ENCODE measurements at places on chromosomes 7 and 10. TPM values are rescaled to one million over a fixed set of nuclear protein-coding genes. Genes with fewer than 3 reads are reported as not detected.

AKR1C4 gene
- total RNA-seq = 186 TPM

GDF2 gene
- 9.1 TPM for total RNA-seq

NKX6-2 gene
- total RNA-seq = not detected

EN2 gene
- not detected for total RNA-seq

DNA sequence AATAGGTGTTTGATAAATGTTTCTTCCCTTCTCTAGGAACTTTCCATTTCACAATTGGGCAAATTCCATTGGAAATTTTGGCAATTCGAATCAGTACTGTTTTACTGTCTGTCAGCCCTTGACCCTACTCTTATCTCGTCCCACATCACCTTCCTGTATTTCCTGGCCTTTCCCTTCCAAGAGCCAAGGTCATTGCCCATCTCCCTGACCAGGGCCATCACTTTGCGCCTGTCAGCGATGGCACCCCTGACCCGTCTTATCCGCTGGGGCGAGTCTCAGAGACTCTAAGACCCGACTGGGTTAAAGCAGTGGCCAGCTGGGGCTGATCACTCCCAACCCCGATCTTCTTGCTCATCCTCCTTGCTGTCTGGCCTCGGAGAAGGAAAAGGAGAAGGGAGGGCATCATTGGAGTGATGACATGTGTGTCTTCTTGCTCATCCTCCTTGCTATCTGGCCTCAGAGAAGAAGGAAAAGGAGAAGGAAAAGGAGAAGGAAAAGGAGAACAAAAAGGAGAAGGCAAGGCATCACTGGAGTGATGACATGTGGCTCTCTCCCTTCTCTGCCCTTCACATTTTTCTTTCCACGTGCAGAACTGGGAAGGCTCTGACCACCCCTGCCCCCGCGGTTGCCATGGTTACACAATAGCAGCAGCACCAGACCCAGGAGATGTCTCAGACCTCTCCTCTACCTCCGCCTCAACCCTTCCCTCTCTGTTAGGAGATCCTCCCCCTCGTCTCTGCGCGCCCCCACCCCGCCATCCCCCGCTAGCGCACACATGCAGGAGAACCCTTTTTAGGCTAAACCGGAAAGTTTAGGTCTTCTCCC is 2.0 kb downstream of the SEMA3D start:
- H3K4me3 ChIP-seq = peak overlapping the region; percentile 40
- H3K27ac ChIP-seq = no peak overlapping the region
- no peaks in the 10 kb centered on the region for H3K27me3 ChIP-seq
- no peak for DNase-seq

- DNase-seq = no peak
- H3K36me3 ChIP-seq = no peaks in the 10 kb centered on the region
- H3K4me1 ChIP-seq = no peaks in the 10 kb centered on the region
Observed at GRCh38 chr7:1912593-1913465, 242.8 kb downstream of the ELFN1 start.

DNA sequence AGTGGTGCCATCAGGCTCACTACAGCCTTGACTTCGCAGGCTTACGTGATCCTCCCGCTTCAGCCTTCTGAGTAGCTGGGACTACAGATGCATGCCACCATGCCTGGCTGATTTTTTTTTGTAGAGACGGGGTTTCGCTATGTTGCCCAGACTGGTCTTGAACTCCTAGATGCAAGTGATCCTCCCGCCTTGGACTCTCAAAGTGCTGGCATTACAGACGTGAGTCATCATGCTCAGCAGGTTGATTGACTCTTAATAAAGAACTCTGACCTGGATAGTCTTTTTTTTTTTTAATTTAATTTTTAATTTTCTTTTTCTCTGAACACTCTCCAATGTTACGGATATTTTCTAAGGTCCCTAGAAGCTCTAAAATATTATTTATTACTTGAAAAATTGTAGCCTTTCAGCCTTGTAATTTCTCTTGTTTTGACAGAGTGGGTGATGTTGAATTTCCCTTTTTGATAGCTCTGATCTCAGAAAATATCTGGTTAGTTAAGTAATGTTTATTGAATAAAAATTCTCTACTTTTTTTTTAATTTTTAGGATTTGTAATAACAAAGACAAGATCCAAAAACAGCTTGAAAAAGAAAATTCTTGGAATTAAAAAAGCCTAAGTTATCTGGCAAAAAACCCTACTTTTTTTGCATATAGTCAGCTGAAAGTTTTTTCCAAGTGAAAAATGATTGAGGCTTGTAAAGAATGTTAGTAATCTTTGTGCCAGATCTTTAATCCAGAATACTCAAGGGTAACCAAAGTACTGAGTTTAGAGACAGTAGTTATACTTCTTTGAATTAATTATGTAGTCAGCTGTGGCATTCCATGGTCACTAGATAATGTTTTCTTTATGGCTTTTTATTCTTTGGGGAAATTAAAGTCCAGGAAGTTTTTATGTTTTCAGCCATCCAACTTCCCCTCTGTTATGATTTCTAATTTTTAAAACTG is 26.7 kb downstream of the TBC1D12 start:
- H3K27ac ChIP-seq = no peak overlapping the region
- H3K4me3 ChIP-seq = no peak overlapping the region

GRCh38 chr10:62647375-62648092 is 157.0 kb upstream of the ADO start:
- H3K4me3 ChIP-seq = no peak overlapping the region
- H3K36me3 ChIP-seq = no peaks in the 10 kb centered on the region
- no peak overlapping the region for H3K27ac ChIP-seq
- no peaks in the 10 kb centered on the region for H3K27me3 ChIP-seq

GRCh38 chr10:21368022-21368582 is 157.4 kb downstream of the SKIDA1 start:
- H3K4me3 ChIP-seq = no peak overlapping the region
- no peaks in the 10 kb centered on the region for H3K27me3 ChIP-seq
- no peak overlapping the region for H3K27ac ChIP-seq
- H3K4me1 ChIP-seq = no peaks in the 10 kb centered on the region
- no peak for DNase-seq
- H3K36me3 ChIP-seq = no peaks in the 10 kb centered on the region

GRCh38 chr7:12712236-12712635 is 24.8 kb downstream of the ARL4A start:
- no peaks in the 10 kb centered on the region for H3K4me1 ChIP-seq
- no peaks in the 10 kb centered on the region for H3K27me3 ChIP-seq
- H3K27ac ChIP-seq = no peak overlapping the region
- DNase-seq = no peak
- no peak overlapping the region for H3K4me3 ChIP-seq

DNA sequence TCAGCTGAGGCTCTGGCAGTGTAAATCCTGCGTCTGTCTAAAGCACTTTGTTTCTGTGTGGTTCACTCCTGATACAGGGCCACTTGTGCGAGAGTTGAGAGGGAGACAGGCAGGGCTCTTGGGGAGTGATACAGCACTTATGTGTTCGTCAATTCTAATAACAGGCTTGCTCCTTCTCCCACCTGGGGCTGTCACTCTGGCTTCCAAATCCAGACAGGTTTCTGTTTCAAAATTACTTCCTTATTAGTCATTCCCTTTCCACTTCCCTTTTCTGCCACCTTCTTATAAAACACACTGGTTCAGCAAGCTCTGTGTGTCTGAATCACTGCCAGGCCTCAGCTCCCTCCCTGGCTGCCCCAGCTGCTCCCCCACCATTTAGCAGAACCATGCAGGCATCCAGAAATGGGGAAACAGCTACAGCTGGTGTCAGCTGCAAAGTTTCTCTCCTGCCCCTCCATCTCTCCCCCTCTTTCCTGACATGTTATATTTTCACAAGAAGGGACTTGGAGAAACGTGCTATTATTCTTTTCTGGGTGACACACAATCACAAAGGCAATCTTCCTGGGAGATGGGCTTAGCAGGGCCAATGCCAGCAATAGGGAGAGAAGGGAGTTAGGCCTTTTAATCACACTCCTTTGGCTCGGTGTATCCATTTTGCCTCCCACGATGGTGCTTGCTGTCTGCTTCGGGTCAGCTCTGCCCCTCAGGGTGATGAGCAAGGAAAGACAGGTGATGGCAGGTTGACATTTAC is 58.4 kb upstream of the ZNRF2 start:
- no peak overlapping the region for H3K27ac ChIP-seq
- H3K27me3 ChIP-seq = no peaks in the 10 kb centered on the region
